ENCODE measurements at places on chromosomes 11 and 22.

- no peak for DNase-seq
Measured at GRCh38 chr11:29190313-29190712, 826.5 kb downstream of the KCNA4 start.

DNA sequence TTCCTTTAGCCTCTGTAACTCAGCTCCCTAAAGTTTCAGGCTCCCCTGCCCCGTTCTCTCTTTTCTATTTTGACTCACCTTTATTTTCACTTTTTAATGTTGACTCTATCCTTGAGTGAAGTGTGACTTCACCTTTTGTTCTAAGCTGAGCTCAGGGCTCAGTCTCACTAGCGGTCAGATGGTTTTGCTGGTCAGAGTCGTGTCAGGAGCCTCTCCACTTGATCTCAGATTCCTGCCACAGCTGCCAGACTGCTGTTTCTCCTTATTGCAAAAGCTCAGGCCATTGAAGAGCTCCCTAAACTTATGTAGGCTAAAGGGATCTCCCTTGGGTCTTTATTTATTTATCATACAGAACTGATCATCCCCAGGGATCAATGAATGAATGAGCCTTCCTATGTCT, 13.7 kb upstream of the POU2AF2 start:
- no peak for DNase-seq

DNA sequence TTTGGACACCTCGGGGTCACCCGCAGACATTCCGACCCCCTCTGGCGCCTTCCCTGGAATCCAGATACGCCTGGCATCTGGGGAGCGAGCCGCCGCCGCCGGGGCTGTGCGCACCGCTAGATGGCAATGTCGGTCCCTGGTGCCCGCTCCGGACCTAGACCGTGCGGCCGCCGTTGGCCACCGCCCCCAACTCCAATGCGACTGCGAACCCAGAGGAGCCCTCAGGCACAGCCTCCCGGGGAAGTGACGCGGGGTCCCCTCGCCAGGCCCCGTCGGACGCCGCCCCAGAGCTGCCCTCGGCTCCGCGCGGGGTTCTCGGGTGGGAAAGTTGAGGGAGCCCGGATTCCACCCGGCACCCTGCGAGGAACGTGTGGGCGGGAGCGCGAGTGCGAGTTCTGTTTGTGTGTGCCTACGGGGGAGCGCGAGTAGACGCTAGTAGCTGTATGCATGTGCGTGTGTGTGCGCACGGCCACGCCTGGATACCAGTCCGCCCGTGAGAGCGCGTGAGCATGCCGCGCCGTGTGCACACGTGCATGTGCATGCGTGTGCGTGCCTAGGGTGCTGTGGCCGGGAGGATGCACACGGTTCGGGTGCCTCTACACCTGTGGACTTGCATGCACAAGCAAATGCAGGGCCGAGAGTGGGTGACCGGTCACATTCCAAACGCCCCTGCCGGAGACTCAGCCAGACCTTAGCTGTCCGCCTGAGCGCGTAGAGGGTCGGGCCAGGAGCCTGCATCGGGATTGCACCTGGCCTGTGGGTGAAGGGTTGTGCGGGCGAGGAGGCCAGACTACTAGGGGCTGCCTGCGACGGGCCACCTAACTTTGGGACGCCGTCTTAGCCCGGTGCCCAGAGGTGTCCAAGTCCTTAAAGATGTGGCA, 1.9 kb downstream of the CHRM4 start:
- DNase-seq = peak; percentile 75

- DNase-seq = no peak
Measured at GRCh38 chr11:72421351-72421750, 13.0 kb downstream of the CLPB start.

DNA sequence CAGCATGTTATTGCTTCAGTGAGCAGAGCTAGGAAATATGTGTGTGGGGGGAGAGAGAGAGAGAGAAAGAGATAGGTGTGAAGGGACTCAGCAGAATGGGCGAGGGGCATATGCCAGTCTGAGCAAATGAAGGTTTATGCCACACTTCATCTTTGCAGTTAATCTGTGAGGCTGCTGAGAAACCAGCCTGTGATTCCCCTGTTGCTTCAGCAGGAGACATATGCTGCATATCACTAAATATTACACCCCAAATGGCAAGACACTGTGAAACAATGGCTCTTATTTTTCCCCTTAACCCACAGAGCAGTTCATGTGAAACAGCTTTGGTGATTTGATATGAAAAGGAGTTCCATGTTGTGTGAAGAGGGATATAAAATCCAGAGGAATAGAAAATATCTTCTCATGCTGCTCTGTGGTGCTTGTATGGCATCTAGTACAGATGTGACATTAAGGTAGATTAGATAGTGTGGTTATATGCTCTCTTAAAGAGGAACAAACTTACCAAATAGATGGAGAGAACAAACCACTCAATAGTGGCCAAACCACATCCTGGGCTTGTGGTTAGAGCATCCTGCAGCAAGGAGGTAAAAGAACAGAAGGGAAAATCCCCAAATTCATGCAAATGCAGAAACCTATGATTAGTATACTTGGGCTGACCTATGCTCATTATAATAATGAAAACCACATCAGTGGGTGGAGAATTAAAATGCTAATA, 864.2 kb downstream of the FAM181B start:
- DNase-seq = no peak

- DNase-seq = no peak
Measured at GRCh38 chr22:43448048-43448447, 36.2 kb downstream of the MPPED1 start.

DNA sequence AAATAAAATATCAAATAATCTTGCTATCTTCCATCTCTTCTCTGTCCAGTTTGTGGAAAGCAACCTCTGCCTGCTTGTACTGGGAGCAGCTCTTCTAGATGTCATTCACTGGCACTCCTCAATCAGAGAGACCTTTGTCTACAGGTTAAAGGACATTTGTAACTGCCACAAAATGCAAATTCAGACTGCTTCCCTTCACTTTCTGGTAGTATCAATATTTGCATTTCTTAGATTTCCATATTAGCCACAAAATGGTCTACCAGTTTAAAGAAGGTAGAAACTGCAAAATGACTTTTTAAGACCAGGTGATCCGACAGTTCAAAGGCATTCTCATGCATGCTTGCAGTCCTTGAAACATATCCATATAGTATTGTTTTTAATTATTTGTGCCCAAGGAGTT, 51.7 kb upstream of the RCN1 start:
- DNase-seq = no peak

DNA sequence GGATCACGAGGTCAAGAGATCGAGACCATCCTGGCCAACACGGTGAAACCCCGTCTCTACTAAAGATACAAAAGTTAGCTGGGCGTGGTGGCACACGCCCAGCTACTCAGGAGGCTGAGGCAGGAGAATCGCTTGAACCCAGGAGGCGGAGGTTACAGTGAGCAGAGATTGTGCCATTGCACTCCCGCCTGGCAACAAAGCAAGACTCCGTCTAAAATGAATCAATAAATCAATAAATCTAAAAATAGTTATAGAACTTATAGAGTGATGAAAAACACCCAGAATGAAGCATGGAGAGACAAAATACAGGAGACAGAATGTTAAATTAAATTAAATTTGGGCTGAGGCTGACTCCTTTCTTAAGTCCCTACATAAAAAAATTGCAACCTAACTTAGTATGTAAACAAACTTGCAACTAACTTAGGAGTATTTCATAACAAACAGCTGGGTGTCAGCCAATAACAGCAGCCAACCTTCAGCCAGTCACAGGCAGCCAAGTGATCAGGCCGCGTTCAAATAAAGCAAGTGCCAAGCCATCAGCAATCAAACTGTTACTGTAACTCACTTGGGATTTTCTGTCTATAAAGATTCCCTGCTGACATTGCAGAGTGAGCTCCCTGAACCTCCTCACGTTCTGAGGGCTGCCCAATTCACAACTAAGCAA, 7.3 kb upstream of the TP53AIP1 start:
- DNase-seq = no peak

DNA sequence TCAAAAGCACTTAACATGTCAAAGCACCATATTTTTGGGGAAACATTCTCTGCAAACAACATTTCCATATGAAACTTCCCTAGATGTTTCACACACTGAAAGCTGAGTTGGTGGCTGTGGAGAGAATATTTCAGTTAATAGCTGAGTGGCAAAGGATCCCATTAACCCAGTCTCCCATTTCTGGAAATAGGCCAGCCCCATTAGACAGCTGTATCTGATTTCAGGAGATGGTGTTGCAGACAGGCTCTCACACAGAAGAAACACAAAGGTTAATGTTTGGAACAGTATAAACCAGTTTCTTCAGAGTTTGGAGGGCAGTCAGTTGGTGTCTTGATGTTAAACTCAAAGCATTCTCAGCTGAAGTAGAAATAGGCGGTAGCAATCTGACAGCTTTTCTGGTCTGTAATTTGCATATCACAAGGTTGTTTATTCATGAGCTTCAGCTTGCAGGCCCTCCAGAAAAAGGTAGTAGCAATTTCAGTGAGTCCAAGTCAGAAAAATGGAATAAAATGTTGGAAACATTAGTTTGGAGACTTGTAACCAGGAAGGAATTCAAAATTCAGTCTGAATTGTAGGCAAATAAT, 15.5 kb upstream of the ZBTB44 start:
- no peak for DNase-seq

- DNase-seq = no peak
Measured at GRCh38 chr22:40314041-40314440, 32.3 kb upstream of the ADSL start.

Measured in left cardiac atrium (tissue), 4 donors.